Stimulated activated CD4-positive, alpha-beta T cell treated with anti-CD3 and anti-CD28 coated beads, Interleukin-4, amount 100 ng/mL, for 48 hours (primary cell): ENCODE measurements at places on chromosomes 2 and 18.

GRCh38 chr2:64246962-64247361, 102.7 kb upstream of the PELI1 start:
- no peak for DNase-seq

- DNase-seq, result no peak
These were observed 50.4 kb downstream of the CYP26B1 start for GRCh38 chr2:72097276-72097675.

GRCh38 chr2:23404426-23404825, 19.4 kb downstream of the KLHL29 start:
- no peak for DNase-seq

GRCh38 chr2:174763780-174764179, 492 bp downstream of the CHRNA1 start:
- no peak for DNase-seq

- DNase-seq, result no peak
These were observed 181.8 kb downstream of the SNTG2 start for GRCh38 chr2:1132328-1132969.

DNA sequence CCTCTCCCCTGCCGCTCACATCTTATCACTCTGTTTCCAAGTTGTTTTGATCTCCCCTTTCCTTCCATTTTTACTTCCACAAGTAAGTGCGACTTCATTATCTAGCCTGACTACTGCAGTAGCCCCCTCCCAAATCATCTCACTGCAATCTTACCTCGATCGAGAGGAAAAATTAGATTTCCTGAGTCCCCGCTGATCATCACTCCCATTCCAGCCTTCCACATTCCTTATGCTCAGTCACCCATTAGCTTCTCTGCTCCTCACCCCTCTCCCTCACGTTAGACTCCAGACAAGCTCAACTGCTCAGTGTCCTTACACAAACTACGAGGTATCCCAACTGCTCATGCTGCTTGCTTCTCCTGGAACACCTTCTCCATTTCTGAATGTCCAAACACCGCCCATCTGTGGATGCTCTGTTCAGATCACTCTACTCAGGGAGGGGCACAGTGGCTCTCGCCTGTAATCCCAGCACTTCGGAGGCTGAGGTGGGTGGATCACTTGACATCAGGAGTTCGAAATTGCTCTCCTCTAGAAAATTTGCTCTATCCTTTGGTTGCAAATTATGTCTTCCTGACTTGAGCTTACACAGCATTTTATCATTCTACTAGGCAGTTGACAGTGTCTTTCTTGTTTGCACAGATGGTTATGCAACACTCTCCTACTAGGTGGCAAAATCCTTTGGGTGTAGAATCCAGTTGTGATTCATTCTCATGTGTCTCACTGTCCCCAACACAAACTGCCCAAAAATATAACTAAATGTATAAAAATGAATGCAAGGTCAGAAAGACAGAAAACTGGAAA, 96.5 kb downstream of the INO80D start:
- no peak for DNase-seq

DNA sequence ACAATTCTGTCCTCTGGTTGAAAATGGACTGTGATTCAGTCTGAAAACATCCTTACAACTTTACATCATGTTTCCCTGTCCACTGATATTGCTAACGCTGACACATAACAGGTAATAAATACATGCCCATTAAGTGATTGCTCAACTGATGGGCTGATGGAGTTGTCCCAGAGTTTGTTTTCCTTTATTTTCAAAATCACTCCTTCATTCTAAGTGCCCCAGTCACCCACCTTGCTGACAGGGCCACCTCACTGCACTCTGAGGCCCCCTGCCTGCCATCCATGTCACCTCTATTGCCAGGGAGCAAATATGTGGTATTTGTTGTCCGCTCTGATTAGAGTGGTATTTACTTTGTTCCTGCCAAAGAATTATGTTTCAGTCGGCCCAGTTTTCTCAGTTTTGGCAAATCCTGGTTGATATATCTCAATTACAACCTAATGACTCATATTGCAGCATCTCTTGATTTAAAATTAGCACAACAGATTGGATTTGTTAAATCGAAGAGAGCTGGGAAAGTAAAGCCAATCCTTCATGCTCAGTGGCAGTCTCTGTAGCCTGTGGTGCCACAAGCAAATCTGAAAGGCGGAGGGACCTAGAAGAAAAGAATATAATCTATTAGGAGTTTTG, 105.1 kb downstream of the RDH14 start:
- no peak for DNase-seq

GRCh38 chr2:207539470-207539869, 9.7 kb downstream of the CREB1 start:
- DNase-seq, result no peak

- DNase-seq, result no peak
These were observed 386.4 kb downstream of the PIK3C3 start for GRCh38 chr18:42341423-42341822.

DNA sequence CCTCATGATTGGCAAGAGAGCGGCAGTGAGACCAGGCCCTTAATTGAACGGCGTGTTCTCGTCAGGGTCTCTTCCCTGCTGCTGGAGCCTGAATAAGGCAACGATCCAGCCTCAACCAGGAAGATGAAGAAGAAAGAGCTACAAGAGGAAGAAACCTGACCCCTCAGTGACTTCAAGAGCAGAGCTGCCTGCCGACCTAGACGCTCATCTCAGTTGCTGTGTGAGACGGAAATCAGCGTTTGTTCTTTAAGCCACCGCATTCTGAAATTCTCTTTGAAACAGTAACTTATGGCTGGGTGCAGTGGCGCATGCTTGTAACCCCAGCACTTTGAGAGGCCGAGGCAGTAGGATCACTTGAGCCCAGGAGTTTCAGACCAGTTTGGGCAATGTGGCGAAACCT, 29.6 kb upstream of the KCNG3 start:
- DNase-seq, result no peak

GRCh38 chr2:176793792-176794191, 418.8 kb upstream of the HNRNPA3 start:
- no peak for DNase-seq

GRCh38 chr2:120316528-120317179, 29.3 kb upstream of the INHBB start:
- no peak for DNase-seq

- DNase-seq, result no peak
These were observed 27.1 kb upstream of the ICOS start for GRCh38 chr2:203909261-203909967.

GRCh38 chr2:98445683-98446581, 1.3 kb downstream of the INPP4A start:
- DNase-seq, result no peak

DNA sequence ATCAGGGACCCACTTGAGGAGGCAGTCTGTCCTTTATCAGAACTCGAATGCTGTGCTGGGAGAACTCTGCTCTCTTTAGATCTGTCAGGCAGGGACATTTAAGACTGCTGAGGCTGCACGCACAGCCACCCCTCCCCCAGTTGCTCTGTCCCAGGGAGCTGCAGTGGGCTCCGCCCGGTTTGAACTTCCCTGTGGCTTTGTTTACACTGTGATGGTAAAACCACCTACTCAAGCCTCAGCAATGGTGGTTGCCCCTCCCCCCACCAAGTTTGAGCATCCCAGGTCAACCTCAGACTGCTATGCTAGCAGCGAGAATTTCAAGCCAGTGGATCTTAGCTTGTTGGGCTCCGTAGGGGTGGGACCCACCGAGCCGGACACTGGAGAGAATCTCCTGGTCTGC, 11.8 kb upstream of the LHCGR start:
- DNase-seq, result no peak
